ENCODE measurements at places on chromosomes 16 and 17.

GRCh38 chr17:81020767-81021497 lies 14.0 kb upstream of the BAIAP2 start:
- DNase-seq = no peak

GRCh38 chr17:81436294-81436849 lies 41.1 kb downstream of the BAHCC1 start:
- DNase-seq = no peak

DNA sequence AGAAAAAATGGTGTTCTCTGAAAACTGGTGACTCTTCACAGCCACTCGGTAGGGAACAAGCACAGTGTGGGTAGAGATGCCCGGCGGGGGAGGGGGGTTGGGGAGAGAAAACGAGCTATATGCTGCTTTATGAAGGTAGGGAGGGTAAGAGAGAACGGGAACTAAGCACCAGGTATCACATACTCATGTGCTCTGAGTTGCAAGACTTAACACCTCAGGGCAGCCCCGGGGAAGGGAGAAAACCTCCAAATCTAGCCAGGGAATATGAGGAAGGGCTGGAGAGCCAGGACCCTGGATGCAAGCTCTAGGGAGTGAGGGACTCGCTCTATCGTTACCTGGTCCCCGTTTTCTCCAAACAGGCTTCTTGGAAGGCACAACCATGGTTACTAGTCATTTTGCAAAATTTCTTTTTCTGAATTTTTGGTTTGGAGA lies 35.3 kb downstream of the HIC1 start:
- no peak for DNase-seq

DNA sequence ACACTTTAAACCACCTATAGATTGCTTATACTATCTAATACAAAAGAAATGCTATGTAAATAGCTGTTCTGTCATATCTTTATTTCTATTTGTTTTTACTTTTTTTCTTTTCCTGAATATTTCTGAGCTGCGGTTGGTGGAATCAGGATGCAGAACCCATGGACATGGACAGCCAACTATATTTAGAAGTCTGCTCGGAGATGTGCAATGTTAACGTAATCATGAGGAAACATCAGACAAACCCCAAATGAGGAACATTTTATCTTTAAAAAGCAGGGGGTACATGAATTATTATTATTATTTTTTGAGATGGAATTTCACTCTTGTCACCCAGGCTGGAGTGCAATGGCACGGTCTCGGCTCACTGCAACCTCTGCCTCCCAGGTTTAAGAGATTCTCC lies 31.4 kb upstream of the GHDC start:
- no peak for DNase-seq

DNA sequence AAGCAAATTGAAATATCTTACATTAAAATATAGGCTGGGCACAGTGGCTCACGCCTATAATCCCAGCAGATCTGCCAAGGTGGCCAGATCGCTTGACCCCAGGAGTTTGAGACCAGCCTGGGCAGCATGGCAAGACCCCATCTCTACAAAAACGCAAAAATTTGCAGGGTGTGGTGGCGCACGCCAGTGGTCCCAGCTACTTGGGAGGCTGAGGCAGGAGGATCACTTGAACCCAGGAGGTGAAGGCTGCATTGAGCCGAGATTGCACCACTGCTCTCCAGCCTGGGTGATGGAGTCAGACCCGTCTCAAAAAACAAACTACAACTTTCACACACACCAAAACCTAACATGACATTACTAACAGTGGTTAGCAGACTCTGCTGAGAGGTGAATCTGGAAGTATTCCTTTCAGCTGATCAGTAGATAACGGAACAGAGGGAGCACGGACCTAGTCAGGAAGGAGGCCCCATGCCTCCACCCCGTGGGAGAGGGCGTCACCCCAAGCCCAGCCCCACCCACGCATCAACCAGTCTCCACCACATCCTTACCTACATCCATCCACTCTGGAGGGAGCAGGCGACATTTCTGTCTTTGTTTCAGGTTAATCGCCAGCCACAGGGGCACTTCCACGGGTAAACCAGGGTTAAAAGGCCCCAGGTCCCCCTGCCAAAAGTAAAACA lies 1.7 kb downstream of the GINS2 start:
- no peak for DNase-seq

- DNase-seq = peak; percentile 17
These were observed 537 bp downstream of the CNOT1 start for GRCh38 chr16:58628845-58629732.

- no peak for DNase-seq
These were observed 116.0 kb upstream of the GOT2 start for GRCh38 chr16:58850019-58850677.

- no peak for DNase-seq
These were observed 15.3 kb upstream of the PSMD7 start for GRCh38 chr16:74281300-74281699.

GRCh38 chr16:8892101-8892575 lies 10.0 kb downstream of the LITAFD start:
- no peak for DNase-seq

DNA sequence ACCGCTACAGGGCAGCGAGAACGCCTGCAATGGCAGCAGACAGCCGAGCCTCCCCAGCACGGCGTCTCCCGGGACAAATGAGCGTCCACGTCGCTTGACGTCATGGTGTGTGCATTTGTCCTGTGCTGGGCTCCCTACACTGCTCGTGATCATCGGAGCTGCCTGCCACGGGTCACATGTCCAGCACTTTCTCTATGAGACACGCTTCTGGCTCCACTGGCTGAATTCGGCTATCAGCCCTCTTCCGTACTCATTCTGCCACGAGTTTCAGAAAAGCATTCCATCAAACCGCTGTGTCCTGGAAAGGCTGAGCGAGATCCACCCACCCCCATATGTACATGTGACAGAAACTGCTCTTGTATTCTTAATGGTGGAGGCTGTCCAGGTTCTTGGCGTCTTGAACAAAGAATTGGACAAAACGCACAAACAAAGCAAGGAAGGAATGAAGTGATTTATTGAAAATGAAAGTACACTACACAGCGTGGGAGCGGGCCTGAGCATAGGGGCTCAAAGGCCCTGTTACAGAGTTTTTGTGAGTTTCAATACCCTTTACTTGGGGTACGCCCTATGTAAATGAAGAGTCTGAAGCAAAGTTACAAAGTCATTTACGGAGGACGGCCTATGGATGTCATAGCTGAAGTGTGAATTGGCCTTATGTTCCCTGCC lies 28.5 kb upstream of the SHCBP1 start:
- DNase-seq = no peak

- DNase-seq = no peak
These were observed 60.6 kb downstream of the CDYL2 start for GRCh38 chr16:80743772-80744171.

DNA sequence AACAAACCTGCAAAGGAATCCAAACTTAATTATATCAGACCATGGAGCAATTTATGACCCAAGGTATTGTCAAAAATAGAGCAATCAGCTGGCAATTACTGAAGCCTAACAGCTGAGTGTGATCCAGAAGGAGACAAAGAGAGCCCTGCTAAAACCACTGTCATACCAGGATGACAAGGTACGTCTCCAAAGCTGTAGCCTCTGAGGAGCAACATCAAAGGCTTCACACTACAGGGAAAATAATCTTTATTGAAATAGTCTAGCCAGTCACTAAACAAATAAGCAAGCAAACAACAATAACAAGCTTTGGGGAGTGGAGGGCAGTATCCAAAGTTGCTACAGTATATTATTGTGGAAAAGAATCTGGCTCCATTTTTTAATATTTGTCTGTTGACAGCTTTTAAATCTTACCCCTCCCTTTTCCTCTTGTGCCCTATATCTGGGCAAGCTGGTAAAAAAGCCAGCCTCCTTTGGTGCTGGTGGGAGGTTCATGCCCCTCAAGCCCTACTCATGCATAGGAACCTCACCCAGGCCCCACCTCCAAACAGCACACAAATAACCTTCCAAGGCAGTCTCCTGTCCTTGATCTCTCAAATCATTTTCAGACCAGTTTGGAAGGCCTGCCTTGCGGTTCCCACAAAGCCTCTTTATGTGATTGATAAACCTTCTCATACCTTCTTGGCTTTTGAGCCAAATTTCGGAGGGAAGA lies 73.7 kb downstream of the ITFG1 start:
- DNase-seq = no peak

GRCh38 chr17:17950806-17951205 lies 21.4 kb downstream of the TOM1L2 start:
- no peak for DNase-seq

DNA sequence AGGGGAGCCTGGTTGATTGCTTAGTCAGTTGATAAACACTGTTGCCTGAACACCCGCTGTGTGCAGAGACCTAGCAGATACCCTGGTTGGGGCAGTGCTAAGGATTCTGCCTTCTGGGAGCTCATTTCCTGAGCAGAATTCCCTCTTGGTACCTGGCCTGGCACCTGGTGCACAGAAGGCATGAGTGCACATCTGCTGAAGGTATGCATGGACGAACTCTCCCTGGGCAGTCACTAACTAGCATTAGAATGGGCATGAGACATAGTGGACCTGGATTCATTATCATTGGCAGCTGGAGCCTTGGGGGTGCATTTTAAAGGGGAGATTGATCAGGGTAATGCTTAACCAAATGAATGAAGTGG lies 13.1 kb downstream of the ADCY7 start:
- DNase-seq = no peak

DNA sequence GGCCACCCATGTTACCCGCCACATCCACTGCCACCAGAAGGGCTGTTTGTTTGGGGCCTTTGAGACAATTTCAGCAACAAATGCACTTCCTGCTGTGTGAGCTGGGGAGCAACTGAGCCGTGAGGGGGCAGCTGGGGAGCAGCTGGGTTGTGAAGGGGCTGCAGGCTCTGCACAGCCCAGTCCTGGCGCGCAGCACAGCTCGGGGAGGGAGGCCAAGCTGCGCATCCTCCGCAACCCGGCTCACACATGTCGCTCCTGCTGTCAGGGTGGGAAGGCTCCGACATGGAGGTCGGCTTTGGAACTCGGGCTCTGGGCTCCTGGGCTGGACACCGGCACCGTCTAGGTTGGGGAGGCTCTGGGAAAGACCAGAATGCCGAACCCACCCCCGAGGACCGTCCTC lies 53.6 kb downstream of the CBFA2T3 start:
- DNase-seq = no peak

- DNase-seq = peak; percentile 78
These were observed 2.7 kb upstream of the SPG7 start for GRCh38 chr16:89505204-89506112.

DNA sequence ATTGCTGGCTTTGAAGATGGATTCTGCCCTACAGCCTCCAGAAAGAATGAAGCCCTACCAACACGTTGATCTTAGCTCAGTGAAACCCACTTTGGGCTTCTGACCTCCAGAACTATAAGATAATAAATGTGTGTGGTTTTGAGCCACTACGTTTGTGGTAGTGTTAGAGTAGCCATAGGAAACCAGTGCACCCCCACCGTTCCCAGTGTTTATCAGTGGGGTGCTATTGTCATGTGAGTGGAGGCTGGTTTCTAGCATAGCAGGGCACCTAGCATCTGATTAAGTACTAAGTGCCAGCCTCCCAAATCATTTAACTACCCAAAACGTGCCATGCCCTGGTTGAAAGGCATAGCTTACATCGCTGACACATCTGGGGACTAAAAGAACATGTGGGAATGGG lies 423.9 kb downstream of the UTP18 start:
- no peak for DNase-seq

GRCh38 chr17:75365009-75365930 lies 40.2 kb downstream of the GRB2 start:
- no peak for DNase-seq

GRCh38 chr16:88700636-88701482 lies 5.3 kb downstream of the RNF166 start:
- DNase-seq = peak; percentile 90

DNA sequence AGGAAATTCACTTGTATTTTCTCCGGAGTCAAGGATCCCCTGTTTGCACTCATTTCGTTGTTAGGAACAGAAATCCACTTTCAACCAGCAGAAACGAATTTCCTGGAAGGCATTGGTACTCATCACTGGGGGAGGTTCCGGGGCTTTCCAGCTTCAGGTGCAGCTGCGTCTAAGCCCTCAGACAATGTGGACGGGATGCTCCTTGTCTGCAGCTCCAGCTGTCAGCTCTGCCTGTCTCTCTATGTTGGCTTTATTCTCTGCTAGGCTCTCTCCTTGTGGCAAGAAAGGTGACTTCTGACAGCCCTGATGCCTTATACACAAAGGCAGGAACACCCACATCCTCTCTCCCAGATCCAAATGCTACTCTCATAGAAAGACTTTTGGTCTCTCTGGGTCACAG lies 183.9 kb upstream of the HSBP1 start:
- DNase-seq = no peak

- DNase-seq = no peak
These were observed 268.0 kb upstream of the IRX3 start for GRCh38 chr16:54554581-54554980.

DNA sequence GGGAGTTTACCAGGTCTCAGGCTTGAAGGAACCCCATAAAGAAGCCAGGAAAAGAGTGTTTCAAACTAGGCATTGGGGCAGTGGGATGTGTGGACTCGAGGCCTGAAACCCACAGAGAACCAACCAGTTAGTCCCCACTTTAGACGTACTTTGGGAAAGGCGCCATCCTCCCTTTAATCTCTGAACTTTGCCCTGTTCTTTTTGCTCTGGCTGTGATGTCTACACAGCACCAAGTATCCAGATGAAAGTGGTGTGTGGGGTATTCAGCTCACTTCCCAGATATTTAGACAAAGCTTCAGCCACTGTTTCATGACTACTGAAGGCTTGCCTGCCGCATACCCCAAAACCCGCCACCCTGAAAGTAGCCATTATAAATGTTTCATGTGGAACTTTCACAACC lies 116.9 kb upstream of the IRX5 start:
- no peak for DNase-seq

DNA sequence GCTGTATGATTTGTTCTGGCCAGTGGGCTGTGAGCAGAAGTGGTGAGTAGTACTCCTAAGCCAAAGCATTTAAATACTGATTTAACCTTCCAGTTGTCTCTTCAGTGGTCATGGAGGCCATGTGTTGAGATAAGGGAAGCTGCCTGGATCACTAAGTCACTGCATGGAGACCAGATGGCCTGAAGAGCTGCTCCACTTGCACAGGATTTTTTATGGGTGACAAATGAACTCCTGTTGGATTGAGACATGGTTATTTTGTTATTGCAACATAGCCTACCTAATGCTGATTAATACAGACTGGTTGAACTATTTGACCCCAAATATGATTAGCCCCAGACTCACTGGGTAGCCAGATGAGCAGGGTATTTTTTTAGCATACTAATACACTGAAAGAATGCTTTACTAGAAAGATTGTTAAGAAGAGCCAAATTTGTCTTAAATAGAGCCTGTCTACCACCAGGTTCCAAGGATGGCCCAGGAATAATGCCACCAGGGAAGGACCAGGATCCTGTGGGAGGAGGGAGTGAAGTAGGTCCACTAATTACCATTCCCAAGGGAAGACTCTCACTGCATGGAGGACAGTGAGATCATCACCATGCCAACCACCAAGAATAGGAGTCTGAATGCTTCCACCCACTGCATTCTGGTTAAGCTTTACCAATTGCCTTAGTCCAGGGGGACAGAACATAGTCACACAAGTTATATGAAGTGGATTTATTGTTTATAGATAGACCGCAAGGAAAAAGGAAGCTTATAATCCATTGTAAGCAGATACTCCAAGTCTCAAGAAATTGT lies 187.4 kb upstream of the IRX6 start:
- no peak for DNase-seq

- no peak for DNase-seq
These were observed 10.0 kb upstream of the ATP2A3 start for GRCh38 chr17:3974138-3974687.
